ENCODE measurements at places on chromosomes 12 and 14.

DNA sequence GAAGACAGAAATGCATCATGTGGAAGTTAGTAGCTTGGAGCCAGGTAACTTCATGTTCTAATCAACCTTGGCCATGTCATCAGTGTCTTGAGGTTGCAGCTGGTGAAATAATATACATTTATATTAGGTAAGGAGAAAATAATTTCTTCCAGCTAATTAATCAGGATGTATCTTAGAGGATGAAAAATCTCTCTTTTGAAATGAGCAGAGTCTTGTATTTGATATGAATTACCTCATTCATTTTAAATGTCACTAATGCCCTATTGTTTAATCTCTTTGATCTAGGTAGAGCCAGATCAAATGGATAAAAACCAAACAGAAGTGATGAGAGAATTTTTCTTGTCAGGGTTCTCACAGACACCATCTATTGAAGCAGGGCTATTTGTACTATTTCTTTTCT is at the start of gene OR4Q2:
OR4Q2 (plus strand) TSS at position 301 of the 400 bp plus-strand sequence.
- DNase-seq = no peak

GRCh38 chr14:75470238-75470797 is 42.5 kb downstream of the JDP2 start:
- DNase-seq = no peak

- no peak for DNase-seq
These were observed 15.5 kb downstream of the SCAF11 start for GRCh38 chr12:45974883-45975282.

DNA sequence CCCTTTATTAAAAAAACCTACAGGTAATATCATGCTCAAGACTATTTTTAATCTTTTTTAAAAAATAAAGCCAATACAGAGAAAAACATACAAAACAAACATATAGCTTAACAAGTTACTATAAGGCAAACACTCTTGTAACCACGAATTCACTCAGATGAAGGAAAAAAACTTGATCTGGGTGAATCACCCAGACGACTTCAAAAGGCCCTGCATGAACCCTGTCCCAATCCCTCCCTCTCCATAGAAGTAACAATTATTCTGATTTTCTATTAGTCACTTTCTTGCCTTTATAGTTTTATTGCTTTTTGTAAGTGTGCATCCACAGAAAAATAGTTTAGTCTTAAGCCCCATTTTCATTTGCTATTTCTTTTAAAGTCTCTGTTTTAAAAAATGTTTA is 72.6 kb downstream of the LRP6 start:
- DNase-seq = no peak
